Fibroblast of the aortic adventitia (primary cell): ENCODE measurements at places on chromosomes 5 and 9. TPM values are rescaled to one million over a fixed set of nuclear protein-coding genes. Genes with fewer than 3 reads are reported as not detected.

The GPR21 gene
- 1.9 TPM in 1 of 2 replicates, not detected in the other for total RNA-seq

The APBB3 gene
- total RNA-seq = 16.1 and 17.5 TPM in 2 replicates

The CDH9 gene
- total RNA-seq = 0.16 TPM in 1 of 2 replicates, not detected in the other

The ARID3C gene
- total RNA-seq = 0.09 and 0.74 TPM in 2 replicates
